HT-29 (cell line): ENCODE measurements at places on chromosomes 11 and 22.
A peak's percentile ranks its signal among the peaks of the same experiment; 100 is the strongest.

DNA sequence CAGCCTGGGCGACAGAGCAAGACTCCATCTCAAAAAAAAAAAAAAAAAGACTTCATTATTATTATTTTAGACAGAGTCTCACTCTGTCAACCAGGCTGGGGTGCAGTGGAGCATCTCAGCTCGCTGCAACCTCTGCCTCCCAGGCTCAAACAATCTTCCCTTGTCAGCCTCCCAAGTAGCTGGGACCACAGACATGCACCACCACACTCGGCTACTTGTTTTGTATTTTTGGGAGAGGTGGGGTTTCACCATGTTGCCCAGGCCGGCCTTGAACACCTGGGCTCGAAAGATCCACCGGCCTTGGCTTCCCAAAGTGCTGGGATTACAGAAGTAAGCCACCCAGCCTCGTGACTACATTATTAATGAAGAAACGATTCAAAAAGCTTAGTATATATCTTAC, 5.3 kb upstream of the TYMP start:
- no peak for DNase-seq

DNA sequence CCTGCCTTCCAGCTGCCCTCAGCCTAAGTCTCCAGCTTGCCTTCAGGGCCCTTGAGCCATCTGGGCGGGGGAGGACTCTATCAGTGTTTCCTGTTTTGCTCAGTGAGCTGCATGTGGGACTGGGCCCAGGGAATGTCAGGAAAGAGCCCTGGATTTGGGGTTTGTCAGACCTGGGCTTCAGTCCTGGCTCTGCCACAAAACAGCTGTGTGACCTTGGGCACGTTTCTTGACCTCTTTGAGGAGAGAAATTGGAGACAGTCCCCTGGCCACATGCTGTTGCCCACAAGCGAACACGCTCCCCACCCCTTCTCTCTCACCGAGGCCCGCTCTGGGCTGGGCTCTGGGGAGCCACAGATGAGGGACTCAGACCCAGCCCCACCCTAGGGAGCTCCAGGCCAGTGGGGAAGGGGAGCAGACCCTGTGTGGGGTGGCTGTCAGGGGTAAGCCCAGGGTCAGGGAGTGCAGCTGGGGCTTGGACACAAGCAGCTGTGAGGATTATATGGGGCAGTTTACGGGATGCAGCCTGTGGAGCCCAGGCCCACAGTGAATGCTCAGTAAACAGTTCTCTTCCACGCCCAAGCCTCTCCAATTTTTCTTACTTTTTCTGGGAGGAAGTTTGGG, 12.3 kb downstream of the MYO7A start:
- no peak for DNase-seq

GRCh38 chr22:28143961-28144745, 225.1 kb upstream of the PITPNB start:
- no peak for DNase-seq

- DNase-seq, result no peak
These were observed 181.0 kb downstream of the GRIA4 start for GRCh38 chr11:105790840-105791239.

- DNase-seq, result peak; percentile 46
These were observed 1.1 kb downstream of the OVOL1 start for GRCh38 chr11:65787649-65788622.

DNA sequence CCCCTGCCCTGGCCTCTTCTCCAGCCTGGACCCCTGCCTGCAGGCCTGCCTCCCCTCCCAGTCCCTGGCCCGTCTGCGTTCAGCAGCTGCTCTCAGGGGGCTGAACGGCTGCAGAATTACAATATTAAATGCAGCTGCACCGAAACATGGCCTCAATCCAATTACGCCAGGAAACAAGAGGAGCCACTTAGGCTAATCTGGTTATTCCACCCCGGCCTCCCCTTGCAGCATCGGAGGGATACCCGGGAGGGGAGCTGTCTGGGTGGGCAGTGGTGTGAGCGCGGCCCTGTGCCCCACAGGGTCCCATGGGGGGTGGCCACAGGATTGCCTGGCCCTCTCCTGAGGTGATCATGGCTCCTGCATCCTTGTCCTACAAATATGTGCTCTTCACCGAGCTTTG, 42.6 kb downstream of the FLRT1 start:
- DNase-seq, result no peak

GRCh38 chr11:18633256-18634139, 644 bp downstream of the SPTY2D1 start:
- DNase-seq, result no peak

GRCh38 chr11:66100272-66101065, 30.4 kb downstream of the PACS1 start:
- DNase-seq, result peak; percentile 55

DNA sequence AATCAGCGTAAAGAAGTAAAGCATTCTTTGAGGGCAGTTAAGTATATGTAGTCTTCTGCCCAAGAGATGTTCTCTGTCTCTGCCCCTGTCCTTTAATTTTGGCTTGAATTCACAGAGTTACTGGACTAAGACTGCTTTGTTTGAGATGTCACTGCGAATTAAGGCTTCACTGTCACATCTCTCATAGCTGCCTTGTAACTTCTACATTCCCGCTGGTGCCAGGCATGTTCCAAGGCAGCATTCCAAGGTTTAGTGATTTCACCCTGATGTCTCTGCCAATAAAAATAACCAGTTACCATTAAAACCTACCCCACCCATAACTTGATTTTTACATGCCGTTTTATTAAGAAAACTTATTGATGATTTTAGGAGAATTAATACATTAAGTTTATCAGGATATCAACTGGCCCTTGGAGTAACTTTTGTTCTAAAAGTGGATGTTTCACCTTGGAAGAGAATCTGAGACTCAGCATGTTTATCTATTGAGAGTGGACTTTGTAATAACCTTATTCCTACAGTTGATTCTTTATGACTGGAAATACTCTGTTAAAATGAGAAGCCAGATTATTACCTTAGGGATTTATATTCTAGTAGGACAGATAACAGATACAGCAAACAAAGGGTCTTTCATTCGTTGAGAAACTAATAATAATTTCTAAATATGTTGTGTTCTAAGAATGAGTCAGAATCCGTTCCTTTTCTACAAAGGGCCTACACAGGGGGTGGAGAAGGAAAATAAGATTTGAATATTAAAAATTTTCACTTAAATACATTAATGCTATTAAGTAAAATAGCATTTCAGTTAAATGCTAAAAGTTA, 110.2 kb downstream of the UVRAG start:
- DNase-seq, result peak; percentile 13

DNA sequence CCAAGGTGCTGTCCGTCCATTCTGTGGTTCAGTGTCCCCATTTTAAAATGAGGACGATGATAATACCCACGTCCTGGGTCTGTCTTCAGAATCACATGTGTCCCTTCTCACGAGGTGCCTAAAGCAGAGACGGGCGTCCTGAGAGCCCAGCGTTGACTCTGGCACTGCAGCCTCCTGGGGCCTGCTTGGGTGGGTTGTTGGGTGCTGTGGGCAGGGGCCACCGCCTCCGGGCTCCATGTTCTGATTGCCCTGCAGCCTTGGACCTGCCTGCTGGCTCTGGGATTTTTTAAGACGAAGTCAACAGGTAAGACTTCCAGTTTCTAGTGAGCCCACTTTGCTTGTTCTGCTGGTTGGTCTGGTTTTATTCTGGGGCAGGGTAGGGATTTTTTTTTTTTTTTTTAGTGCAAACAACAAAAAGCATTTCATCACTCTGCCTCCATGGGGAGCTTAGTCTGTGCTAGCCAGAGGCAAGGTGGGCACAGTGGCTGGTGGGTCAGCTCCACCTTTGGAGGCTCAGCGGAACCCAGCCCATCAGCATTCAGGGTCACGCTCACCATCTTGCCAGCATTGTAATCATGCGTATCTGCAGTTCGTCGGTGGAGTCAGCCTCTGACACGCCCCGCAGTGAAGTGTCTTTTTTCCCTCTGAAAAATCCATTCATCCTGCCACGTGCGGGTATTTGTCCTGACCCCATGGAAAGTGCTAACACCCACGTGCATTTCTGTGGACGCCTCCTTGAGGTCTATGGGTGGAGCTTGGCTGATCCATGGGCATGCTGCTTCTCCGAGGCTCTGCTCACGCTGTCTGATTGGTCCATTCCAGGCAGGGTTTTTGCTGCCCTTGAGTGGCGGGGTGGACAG, 28.3 kb downstream of the NADSYN1 start:
- no peak for DNase-seq

GRCh38 chr11:132873841-132874240, 658.5 kb downstream of the OPCML start:
- no peak for DNase-seq
